ENCODE measurements at places on chromosomes 6 and 20.
A peak's percentile ranks its signal among the peaks of the same experiment; 100 is the strongest.

DNA sequence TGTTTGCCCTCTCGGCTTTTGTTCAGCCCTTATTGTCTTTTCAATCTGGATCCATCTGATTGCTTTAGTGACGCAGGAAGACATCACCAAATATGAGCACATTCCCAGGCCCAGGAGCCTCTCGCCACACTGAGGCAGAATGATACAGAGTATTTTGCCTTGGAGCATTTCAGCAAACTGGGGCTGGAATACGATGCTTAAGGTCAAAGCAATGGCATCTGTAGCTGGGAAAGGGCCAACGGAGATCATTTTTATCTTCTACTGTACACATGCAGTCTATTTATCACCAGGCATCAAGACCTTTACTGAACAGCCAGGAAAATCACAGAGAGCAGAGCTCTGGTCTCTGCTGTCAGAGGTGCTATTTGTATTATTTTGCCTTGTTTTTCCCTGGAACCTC lies 655.3 kb downstream of the RNF144B start:
- no peak for DNase-seq

DNA sequence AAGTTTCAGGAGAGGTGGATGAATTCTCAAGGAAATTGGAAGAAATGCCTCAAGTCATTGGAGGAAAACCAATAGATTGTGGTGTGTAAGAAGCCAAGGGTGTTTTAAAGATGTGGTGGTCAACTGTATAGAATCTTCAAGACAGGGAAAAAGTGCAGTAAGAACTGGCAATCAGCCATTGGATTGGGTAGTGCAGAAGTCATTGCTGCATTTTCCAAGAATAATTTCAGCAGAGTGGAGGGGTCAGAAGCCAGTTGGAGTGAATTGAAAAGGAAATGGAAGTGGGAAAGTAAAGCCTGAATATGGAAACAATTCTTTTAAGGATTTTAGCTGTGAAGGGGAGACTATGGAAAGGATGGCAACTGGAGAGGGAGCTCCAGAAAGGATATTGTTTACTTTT lies 128.2 kb upstream of the TMEM170B start:
- DNase-seq: no peak

DNA sequence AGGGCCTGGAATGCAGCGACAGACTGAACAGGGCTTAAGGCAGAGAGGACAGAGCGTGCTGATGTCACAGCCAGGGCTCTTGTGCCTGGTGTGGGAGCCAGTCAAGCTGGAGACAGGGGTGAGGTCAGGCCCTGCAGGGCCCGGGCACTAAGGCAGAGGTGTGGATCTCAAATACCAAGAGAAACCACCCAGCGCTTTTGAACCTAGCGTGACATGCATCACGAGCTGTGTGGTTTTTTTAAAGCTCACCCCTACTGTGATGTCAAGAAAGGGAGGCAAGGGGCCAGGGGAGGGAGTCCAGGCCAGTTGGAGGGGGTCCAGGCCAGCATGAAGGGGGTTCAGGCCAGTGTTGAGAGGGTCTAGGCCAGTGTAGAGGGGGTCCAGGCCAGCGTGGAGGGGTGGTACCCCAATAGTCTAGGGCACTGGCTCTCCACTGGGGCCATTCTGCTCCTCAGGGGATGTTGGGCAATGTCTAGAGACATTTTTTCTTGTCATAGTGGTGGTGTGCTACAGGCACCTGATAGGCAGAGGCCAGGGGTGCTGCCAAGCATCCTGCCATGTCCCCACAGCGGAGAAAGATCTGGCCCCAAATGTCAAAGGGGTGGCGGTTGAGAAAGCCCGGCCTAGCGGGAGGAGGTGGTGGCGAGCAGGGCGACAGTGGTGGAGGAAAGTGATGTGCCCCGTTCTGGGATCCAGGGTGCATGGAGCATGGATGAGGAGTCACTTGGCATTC lies 42.6 kb downstream of the RBM38 start:
- no peak for DNase-seq

DNA sequence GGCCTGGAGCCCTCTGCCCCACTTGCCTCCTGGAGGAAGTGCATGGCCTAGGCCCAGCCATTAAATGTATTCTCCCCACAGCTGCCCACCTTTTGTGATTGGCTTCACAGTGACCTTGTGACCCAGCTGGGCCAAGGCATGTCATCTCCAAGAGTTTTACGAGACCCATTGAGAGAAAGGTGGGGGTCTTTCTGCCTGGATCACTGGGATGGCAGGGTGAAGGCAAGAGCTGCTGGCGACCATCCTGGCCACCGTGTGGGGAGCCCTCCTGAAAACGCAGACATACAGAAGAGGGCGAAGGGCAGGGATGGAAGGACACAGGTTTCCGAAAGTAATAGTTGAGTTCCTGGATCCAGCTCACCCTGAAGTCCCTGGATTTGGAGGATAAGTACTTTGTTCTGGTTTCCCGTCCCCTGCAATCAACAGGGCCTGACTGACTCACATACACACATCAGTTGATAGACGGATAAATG lies 12.3 kb upstream of the SPO11 start:
- no peak for DNase-seq

GRCh38 chr6:137836788-137837187 lies 30.3 kb upstream of the TNFAIP3 start:
- no peak for DNase-seq

GRCh38 chr20:50304923-50305635 lies 114.4 kb downstream of the CEBPB start:
- peak; percentile 91 for DNase-seq

DNA sequence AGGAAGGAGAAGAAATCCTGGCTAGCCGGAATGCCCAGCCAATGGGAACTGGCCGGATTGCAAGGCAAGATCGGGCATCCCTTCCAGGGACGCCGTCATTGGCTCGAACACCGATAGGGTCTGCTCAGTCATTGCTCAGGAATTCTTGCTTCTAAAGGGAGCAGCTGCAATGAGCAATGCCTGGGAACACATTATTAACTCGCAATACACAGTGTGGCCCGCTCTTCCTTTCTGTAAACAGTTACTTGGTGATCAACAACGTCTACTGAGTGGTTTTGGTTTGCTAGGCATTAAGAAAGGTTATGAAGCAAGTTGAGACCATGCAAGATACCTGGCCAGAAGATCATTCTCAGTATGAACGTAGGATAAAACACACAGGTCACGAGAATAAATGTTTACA lies 165.4 kb upstream of the CITED2 start:
- DNase-seq: peak; percentile 77

GRCh38 chr6:23910420-23910819 lies 215.6 kb upstream of the NRSN1 start:
- DNase-seq: no peak

DNA sequence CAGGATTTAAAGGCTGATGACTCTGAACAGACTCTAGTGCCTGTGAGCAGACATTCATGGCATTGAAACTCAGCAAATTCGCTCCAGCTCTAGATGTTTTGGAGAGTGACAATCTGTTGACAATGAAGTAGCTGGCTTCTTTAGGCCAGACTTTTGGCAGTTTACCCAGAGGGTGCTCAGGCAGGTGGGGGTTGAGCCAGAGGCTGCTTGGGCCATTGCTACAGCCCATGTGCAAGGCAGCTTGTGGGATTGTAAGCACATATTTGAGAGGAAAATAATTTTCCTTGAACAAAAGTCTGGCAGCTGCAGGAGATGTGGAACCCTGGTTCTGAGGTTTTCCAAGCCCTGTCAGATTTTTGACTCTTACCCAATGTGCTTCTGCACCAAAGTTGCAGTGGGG lies 311.6 kb downstream of the CDC5L start:
- peak; percentile 37 for DNase-seq

DNA sequence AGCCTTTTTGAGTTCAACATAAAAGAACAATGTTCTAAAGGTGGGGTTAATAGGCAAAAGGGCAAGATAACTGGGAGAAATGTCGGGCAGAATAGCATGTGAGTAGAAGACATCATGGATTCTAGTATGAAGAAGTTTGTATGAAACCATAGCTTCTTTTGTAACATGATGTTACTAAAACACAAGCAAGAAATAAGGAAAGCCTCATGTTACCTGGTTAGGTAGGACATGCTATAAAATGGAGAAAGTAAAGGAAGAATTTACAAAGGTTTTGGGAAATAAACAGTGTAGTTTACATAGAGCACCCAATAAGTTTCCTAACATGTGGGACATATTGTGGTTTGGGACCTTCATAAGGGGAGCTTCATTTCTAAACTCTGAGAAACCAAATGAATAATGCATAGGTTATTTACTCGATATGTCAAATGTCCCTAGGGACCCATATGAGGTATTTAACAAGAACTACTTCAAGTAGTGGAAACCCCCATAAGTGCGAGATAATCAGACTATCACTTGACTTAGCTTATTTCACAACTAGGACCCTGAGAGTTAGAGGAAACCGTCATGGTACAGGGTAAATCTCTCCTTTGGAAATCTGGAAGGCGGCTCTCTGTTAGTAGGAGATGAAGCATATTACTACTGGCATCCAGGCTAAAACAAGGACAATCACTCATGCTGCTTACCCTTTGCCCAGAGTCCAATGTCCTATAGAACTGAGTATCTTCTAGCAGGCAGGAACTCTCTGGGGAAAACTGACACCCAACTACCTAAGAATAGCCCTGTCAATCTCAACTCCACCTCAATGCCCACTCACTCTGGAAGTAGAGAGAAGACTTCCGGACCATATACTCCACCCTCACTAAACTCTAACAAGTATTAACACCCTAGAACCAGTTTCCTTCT lies 57.5 kb downstream of the ILRUN start:
- DNase-seq: no peak

GRCh38 chr6:94636780-94637385 lies 940.5 kb upstream of the MANEA start:
- DNase-seq: no peak

- no peak for DNase-seq
These were observed 16.3 kb downstream of the LRRC1 start for GRCh38 chr6:53811082-53811481.

GRCh38 chr20:60808003-60808672 lies 443.9 kb upstream of the CDH4 start:
- no peak for DNase-seq

DNA sequence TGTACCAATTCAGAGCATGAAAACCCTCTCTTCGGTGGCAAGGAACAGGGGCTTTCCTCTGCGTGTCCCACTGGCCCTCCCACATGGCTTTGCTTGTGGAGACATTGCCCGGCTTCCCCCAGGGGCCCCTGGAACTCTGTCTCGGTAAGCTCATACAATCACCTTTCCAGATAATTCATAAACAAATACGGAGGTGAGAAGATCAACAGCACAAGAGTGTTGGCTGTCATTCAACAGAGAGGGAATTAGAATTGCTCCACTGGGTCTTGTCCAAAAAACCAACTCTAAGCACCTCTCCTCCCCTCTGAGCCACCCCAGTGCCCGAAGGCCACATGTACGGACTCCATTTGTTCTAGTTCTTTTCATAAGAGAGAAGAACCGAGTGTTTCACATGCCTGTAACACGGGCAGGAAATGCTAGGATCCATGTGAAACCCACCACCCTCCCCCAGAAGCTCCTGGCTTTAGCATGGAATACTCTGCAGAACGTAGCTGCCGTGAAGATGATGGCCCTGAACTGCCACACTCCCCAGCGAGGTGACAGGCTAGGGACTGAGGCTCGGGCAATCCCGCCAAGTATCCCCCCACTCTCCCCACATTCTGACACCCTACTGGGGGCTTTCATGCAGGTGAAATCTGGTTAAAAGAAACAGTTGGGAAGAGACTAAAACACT lies 24.6 kb upstream of the FOXC1 start:
- no peak for DNase-seq

- no peak for DNase-seq
These were observed 20.7 kb downstream of the NDUFAF4 start for GRCh38 chr6:96876886-96877545.

- DNase-seq: peak; percentile 20
These were observed 12.2 kb downstream of the MYLK4 start for GRCh38 chr6:2738373-2738979.

DNA sequence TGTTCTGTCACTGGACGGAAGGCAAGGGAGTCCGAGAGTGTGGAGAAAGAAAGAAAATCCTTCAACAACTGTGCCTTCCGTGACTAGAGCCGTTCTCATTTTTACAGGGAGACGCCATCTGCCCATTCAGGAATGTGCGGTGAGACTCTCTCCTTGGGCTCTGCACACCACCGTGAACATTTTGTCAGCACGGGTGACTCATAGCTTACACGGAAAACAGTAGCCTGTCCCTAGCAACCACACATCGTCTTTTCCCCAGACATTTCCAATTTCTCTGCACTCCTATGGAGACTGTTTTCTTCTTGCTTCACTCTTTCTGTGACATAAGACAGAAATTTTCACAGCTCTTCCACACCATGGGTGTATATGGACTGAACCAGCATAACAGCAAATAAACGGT lies 55.1 kb downstream of the TBXT start:
- DNase-seq: no peak

GRCh38 chr6:91447530-91448254 lies 860.8 kb upstream of the MAP3K7 start:
- no peak for DNase-seq

GRCh38 chr6:6631534-6632276 lies 43.2 kb downstream of the LY86 start:
- DNase-seq: no peak

- no peak for DNase-seq
These were observed 893.9 kb upstream of the MANEA start for GRCh38 chr6:94683409-94683808.

GRCh38 chr6:30206152-30206551 lies 7.1 kb downstream of the TRIM26 start:
- DNase-seq: no peak
